Stimulated activated CD4-positive, alpha-beta T cell treated with anti-CD3 and anti-CD28 coated beads, Interleukin-4, amount 100 ng/mL, for 24 hours (primary cell): ENCODE measurements at places on chromosomes 13 and 19.
A peak's percentile ranks its signal among the peaks of the same experiment; 100 is the strongest.

DNA sequence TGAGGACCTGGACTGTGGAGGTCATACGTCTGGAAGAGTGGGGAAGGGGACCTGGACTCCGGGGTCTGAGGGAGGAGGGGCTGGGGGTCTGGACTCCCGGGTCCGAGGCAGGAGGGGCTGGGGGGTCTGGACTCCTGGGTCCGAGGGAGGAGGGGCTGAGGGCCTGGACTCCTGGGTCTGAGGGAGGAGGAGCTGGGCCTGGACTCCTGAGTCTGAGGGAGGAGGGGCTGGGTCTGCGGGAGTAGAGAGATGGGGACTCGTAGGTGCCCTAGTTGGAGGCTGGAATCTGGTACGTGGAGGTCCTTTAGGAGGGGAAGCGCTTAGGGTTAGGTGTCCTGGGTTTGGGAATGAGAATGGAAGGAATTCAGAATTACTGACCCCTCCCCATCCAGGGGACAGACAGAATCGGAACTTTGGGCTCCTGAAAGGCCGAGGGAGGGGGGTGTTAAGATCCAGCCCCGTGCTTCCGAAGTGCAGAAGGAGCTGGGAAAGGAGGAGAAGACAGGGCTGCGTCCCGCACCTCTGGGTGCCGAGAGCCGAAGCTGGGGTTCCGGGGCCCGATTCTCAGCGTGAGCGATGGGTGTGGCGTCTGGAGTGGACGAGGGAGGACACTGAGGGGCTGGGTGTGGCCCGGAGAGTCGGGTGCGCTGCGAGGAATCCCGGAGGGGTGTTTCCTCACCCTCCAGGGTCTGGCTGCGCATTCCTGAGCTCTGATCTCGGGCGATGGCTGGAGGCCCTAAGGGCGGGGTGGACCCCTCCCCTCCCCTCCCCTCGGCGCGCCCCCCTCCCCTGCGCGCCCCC, 608 bp downstream of the MYADM start:
- DNase-seq, result peak; percentile 30

DNA sequence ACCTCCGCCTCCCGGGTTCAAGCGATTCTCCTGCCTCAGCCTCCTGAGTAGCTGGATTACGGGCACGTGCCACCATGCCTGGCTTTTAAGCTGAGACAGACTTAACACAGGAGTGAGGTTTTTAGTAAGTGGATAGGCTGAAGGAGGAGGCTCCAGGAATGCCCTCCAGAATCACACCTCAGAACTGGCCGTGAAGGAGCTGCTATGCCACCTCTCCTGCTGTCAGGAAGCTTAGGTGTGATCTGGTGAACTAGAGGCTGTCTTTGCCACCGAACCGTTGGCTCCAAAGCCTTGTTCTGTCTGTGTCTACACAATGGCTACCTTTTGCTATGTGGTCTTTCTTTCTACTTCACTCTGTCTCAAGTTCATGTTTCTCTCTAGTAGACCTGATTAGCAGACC, 4.2 kb downstream of the PDCD2L start:
- no peak for DNase-seq

DNA sequence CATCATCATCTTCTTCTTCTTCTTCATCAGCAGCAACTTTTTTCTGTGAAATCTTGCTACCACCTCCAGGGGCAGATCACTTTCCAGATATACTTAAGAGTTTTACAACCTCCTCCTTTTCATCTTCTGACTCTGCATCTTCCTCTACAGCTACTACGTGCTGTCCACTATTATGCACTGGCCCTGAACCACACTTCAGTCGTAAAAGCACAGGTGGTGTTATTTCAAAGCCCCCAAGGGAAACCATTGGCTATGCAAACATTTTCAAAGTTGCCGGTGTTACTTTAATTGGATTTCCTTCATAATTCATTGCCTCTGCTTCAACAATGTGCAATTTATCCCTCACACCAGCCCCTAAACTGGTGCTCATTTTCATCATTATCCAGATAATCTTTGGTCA, 75.0 kb downstream of the POLR1D start:
- DNase-seq, result no peak

DNA sequence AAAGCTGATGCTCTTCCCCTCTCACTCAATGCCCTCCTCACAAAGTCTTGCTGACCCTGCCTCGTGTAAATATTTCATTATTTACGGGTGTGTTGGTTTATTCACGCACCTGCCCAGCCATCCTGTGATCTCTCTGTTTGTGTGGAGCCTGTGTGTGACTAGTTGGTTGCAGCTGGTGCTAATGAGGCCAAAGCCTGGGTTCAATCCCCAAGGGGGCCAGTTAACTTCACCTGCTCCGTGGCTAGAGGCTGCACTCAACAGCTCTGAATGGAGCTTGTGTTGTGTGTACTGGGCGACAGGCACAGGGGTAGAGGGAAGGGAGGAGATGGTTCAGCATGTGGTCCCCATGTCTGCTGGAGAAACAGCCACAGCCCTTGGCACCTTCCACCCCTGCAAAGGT, 109.5 kb downstream of the DNAJC15 start:
- DNase-seq, result no peak

DNA sequence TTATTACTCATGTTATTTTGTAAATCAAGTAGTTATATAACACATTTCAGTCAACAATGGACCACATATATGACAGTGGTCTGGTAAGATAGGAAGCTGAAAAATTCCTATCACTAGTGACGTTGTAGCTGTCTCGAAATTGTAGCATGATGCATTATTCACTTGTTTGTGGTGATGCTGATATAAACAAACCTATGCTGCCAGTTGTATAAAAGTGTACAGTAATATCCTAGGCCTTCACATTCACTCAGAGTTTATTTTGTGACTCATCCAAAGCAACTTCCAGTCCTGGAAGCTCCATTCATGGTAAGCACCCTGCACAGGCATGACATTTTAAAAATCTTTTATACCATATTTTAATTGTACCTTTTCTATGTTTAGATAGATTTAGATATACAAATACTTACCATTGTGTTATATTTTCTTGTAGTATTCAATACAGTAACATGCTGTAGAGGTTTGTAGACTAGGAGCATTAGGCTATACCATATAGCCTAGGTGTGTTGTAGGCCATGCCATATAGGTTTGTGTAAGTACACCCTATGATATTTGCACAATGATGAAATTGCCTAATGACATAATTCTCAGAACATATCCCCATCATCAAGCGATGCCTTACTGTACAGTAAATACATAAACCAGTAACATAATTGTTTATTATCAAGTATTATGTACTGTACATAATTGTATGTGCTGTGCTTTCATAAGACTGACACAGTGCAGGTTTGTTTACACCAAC, 49.3 kb downstream of the IFT88 start:
- no peak for DNase-seq

GRCh38 chr13:58712191-58712590, 1080.6 kb downstream of the PCDH17 start:
- DNase-seq, result no peak

DNA sequence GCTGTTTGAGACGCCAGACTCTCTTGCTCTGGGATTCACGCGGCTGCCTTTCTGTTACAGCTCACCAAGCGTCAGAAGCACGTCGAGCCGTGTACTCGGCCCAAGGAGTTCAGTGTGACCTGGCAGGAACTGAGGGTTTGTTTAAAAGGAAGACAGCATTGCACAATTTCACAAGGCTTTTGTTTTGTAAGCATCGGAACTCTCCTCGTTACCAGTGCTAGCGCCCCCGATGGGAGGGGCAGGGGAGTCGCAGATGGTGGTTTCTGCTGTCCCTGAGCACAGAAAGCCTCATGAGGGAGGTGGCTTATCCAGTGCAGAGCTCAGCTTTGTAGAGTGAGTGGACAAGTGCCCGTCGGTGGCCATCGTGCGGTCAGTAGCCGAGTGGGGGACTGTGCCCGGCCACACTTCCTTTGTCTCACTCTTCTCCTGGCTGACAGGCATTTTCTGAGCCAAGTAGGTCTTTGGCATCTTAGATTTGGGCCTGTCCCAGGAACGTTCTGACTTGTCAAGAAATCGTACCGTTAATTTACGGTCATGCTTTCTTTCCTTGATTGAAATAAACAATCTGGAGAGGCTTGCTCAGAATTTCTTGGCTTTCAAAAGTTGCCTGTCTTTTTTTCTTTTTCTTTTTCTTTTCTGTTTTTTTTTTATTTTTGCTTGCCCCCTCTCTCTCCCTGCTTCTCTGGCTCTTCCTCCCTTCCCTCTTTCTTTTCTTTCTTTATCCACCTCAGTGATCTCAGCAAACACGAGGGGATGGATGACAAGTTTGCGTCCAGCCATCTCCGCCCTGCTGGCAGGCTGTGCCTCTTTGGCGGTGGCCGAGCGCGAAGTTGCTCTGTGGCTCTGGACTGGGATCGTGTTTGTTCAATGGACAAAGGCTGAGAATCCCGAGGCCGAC, 7.7 kb downstream of the KDM4B start:
- no peak for DNase-seq

DNA sequence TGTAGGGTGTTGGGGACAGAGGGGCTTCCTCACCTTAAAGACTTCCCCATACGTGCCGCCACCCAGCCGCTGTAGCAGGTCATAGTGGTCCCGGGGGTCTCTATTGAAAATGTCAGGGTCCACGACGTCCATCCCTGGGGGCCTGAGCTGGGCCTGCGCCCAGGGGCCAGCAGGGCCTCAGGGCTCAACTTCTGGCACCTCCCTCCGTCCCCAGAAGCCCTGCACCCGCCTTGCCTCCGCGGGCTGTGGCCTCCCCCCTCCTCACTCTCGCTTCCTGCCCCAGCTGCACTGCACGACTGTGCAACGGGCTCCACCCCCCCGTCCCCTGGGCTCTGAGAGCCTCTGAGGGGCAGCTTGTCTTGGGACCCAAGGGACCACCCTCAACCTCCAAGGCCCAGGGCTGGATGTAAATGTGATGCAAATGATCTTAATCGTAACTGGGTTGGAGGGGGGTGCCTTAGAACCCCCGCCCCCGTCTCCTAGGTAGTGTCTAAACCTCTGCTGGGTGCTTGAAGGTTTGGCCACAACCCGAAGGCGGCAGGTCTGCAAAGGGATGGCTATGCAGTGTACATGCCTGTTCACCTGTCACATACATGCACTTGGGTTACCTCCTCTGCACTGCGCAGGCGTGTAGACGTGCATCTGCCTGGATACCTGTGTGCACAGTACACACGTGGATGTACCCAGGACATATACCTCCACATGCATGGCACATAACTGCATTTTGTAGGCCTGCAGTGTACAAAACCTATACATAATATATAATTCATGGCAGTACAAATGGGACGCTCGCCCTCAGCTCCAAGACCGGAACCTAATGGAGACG, at the start of gene MAP4K1:
Gene MAP4K1 (minus strand): TSS at position 190 of the 826 bp plus-strand sequence. CDS start 58 bp downstream, at position 132.
- peak; percentile 70 for DNase-seq

DNA sequence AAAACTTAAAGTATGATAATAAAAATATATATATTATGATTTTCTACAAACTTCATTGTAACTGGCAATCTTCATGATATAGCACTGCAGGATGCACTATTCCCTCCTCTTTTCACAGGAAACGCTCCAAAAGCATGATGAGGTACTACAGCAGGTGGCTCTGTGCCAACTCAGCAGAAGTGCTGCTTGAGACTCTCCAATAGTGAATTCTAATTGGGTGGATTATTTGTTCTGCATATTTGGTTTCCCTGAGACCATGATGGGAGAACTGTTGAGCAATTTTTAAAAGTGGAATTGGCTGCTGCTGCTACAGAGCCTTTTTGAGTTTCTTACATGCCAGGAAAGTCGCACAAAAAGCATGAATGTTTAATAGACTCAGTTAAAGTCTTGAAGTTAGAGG, 1782.4 kb upstream of the PCDH20 start:
- no peak for DNase-seq

GRCh38 chr13:48492096-48492440, 40.8 kb downstream of the RCBTB2 start:
- DNase-seq, result no peak

- no peak for DNase-seq
Observed at GRCh38 chr13:44322928-44323327, 50.7 kb upstream of the SERP2 start.

GRCh38 chr19:43778651-43779050, 2.1 kb downstream of the KCNN4 start:
- DNase-seq, result no peak

DNA sequence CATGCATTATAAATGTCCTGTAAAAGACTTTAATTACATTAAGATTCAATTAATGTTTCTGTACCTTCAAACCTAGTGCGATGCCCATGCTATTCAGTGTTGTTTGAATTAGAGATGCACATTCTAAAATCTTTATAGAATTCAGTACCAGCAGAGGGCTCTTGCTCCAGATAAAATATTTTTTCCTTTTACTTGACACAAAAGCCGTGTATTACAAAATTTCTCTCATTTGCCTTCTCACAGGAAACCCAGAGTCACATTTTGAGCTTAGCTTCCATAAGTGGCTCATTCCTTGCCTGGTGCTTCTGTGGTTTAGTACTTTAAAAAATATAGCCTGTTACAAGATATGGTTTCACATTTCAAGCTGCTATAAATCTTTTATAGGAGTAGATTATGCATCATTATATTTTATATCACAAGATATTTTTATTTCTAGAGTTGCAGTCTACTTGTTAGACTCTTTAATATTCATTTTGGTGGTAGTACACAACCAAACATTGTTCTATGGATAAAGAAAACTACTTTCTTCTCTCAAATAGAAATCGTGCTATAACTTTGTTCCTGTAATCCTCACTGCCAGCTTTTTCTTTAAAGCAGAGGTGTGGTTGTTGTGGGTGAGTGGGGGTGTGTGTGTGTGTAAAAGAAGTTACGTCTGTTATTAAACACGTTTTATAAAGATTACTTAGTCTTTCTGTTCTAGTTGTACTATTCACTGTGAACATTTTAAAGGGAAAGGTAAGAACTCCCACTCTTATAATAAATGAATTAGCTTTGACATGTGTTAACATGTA, 101.4 kb downstream of the RNF17 start:
- DNase-seq, result no peak

DNA sequence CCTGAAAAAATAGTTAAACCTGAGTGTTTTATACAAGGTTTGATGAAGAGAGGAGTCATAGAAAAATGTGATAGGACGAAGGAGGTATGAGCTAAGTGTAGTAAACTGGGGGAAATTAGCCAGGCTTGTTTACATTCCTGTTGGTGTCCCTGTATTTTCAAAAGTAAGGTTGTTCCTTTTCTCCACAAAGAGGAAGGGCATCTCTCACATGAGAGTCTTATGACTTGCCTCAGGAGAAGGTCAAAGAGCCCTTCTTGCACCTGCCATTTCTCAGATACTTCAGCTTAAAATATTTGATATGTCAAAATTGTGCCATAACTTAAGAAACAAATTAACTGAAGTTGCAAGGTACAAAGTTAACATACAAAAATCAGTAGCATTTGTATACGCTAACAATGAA, 3.6 kb upstream of the N4BP2L2 start:
- no peak for DNase-seq
